ENCODE measurements at places on chromosomes 2 and 18.

GRCh38 chr2:11409572-11409959 is 56.4 kb downstream of the E2F6 start:
- no peak for DNase-seq

DNA sequence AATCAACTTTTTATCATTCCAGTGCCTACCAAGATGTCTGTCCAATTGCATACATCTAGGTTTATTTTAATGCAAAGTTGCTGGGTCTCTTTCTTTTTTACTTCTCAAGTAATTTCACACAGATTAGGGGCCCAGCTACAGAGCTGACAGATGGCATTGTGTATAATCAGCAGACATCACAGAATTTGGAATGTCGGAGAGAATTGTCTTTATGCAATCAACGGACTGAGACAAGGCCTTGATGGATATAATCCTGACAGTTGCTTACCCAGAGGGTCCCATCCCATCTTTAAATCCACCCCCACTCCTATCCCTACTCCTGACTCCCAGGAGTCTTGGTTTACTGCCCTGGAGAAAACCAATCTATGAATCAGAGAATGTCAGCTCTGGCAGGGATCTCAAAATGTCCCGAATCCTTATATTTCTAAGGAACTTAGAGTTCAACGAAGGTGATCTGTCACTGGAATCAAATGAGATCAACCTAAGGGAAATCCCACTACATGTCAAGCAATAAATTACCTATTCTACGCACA is 142.0 kb downstream of the LRATD1 start:
- DNase-seq, result no peak

GRCh38 chr2:33500177-33500576 is 23.7 kb downstream of the RASGRP3 start:
- no peak for DNase-seq

- DNase-seq, result peak; percentile 47
Observed at GRCh38 chr2:1140389-1141003, 189.8 kb downstream of the SNTG2 start.

All from OCI-M1 (cell line).